ENCODE measurements at places on chromosomes 5 and 9.
A peak's percentile ranks its signal among the peaks of the same experiment; 100 is the strongest.

DNA sequence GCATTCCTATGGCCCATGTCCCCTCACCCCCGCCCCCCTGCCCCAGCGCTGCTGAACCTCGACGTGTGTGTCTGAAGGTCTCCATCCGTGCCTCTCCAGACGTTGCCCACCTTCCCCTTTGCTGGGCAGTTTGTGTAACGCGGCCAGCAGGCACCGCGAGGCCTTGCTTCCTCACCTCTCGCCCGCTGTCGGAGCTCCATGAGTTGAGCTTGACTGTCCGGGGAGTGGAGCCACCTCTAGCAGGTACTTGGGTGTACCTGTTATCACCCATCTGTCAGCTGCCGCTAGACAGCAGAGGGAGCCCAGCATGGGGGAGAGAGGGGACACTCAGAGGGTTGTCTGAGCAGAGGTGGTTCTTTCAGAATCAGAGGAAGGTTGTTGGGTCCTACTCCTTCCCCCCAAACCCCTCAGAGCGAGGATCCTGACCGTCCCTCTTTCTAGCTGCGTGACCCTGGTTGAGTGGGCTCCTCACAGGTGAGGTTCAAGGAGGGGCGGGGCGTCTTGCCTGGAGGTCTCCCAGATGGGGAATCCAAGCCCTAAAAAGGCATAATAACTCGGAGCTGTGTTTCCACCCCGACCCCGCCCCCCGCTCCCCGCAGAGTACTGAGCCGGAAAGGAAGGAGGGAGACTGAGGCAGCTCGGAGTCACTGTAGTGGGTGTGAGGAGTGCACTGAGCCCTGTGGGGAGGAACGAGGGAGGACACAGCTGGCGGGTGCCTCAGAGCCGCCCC lies 184.7 kb downstream of the C9orf50 start:
- no peak for DNase-seq

DNA sequence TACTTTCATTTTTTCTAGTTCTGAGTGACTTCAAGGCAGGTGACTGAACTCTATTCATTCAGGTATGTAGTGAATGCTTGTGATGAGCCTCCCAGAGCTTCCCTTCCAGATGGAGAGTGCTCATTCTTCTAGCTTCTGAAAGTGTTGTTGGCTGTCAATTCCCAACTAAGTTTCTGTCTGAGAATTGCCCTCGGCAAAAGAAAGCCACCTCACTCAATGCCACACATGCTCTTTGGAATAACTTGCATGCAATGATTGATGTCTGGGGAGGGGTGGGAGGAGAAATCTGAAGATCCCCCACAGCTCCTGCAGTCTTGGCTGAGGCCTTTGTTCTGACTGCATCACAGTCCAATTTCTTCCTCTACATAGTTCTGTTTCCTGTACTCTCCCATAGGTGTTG lies 123.1 kb upstream of the C6 start:
- no peak for DNase-seq

GRCh38 chr9:123493627-123494026 lies 137.6 kb downstream of the CRB2 start:
- no peak for DNase-seq

DNA sequence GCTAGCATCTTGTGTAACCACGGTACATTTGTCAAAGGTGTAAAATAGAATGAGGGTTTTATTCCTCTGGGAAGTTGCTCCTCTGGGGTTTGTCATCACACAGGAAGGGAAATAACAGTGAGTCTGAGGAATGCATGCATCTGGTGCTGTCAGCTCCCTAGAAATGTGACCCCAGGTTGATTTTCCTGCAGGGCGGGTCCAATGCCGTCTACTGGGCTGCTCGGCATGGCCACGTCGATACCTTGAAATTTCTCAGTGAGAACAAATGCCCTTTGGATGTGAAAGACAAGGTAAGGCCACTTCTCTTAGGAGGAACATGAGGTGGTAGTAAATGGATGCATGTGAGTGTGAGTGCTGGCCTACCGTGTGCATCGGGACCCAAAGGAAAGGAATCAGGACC lies 78.8 kb upstream of the CTSL start:
- no peak for DNase-seq

- DNase-seq: no peak
These were observed 23.3 kb upstream of the ARSB start for GRCh38 chr5:79008362-79008761.

DNA sequence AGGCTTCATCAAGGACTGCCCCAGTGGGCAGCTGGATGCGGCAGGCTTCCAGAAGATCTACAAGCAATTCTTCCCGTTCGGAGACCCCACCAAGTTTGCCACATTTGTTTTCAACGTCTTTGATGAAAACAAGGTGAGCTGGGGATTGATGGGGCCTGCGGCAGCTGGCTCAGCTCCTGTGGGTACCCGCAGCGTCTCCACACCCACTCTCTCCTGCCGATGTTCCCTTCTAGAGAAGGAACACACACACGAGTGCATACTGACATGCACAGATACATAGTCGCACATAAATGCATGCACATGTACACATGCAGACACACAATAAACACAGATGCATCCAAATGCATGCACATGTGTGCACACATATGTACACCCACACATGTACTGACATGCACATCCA lies 45.6 kb downstream of the NCS1 start:
- DNase-seq: no peak

DNA sequence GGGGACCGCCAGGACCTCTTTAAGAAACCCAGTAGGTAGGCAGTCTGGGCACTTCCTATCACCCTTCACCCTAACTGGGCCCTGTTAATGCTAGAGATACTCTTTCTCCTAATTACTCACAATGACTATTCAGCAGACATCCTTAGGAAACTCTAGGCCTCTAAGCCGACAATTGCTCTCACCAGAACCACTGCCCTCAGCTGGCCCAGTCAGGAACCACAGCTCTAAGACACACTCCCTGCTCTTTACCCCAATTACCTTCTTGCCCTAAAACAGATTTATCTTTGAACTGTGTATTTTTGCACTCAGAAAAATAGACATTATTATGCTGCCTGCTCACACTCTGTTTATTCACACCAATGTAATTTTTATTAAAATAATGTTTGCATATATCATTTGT lies 432.6 kb upstream of the SLC30A5 start:
- DNase-seq: no peak

GRCh38 chr5:174313615-174314014 lies 268.1 kb downstream of the NSG2 start:
- DNase-seq: no peak

DNA sequence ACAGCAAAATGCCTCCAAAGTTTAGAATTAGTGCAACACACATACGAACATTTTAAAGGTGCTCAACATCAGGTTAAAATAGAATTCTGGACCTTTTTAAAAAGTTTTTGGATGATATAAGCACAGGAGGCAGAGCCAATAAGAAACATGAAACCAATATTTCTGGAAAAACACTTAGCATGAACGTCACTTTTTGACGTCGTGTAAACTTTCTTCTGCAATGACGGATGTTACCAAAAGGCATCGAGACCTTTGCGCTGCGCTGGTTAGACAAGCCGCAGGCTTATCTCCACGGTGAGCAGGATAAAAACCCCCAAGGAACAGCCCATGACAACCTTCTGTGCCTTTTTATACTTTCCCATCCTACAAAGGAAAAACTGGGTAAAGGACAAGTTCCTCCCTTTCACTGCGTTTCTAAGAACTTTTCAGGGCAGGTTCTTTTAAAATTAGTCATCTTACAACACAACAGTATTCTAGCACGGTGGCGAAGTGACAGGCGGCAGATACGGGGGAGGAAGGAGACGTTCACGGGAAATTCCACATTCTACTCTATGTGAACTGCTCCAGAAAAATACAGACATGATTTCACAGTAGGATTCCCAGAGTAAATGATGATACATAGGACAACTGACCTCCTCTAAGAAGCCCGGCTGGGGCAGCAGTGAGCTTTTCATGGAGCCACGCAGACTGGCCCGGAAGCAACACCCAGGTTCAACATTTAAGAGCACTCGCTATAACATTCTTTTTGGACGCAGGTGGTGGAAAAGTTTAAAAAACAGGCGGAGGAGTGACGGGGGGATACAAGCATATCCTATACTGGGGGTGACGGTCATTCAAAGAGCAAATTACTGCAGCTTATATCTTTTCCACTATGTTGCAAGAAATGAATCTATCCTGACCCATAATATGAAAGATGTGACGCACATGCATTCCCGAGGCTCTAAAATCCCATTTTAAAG lies 52.4 kb downstream of the USP20 start:
- DNase-seq: no peak

GRCh38 chr5:106361905-106362304 lies 1308.8 kb downstream of the EFNA5 start:
- no peak for DNase-seq

DNA sequence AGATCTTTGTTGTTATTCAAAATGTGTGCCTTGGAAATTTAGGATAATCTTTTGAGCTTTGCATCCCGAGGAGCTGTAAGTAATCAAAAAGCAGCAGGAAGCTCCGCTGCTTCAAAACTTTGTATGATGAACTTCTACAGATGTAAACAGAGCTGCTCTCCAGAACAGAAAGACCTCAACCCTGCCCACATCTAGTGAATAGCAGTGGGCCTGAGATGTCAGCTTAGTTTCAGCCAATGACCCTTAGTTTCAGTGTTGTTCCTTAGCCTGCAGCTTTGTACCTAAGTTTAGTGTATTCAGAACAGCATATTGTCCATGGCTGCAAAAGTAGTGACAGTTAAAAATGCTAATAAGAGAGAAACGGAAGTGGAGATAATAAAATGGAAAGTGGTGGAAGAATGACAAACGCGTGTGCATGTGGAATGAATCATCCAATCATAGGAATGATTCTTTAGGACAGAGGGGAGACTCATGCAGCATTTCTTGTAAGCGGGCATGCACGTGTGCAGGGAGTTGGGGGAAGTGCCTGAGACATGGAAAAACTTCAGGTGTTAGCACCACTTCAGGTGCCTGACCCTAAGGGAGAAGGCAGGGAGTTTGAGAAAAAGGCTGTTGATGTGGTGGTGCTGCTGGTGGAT lies 24.9 kb downstream of the SNX24 start:
- DNase-seq: no peak

GRCh38 chr9:101705135-101705661 lies 33.2 kb downstream of the GRIN3A start:
- DNase-seq: peak; percentile 51

DNA sequence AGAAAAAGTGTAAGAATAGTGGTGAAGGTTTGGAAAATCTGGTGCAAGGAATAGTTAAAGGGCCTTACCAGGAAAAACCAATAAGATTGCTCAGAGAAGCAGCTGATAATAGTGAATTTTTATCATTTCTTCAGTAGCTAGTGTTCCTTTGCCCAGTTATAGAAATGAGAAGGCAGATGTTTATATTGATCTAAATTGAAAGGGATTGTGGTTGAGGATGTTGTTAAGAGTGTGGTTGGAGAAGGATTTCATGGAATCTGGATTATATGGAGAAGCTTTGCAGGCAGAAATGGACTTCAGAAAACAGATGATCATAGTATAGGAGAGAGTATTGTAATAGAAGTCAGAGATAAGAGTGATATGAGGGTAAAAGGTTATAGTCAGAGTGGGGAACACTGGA lies 102.6 kb downstream of the XRCC4 start:
- no peak for DNase-seq

GRCh38 chr5:88825584-88826315 lies 57.2 kb downstream of the MEF2C start:
- DNase-seq: peak; percentile 26
